ENCODE measurements at places on chromosomes 5 and 9.

DNA sequence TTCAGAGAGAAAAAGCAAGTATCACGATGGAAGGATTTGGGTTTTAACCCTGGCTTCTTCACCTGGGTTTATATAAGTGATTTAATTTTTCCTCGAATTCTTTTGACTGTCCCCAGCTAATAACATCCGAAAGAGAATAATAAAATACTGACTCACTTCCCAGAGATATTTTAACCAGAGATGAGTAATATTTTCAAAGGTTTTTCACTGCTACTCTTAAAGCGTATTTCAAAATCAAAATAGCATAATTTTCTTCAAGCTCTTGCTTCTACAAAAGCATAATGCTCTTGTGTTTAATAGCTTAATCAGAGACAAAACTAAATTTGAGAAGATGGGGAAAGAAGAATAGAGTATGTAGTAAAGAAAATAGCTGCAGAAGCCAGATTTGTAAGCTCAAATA lies 215.2 kb upstream of the PTGER4 start:
- DNase-seq = no peak

DNA sequence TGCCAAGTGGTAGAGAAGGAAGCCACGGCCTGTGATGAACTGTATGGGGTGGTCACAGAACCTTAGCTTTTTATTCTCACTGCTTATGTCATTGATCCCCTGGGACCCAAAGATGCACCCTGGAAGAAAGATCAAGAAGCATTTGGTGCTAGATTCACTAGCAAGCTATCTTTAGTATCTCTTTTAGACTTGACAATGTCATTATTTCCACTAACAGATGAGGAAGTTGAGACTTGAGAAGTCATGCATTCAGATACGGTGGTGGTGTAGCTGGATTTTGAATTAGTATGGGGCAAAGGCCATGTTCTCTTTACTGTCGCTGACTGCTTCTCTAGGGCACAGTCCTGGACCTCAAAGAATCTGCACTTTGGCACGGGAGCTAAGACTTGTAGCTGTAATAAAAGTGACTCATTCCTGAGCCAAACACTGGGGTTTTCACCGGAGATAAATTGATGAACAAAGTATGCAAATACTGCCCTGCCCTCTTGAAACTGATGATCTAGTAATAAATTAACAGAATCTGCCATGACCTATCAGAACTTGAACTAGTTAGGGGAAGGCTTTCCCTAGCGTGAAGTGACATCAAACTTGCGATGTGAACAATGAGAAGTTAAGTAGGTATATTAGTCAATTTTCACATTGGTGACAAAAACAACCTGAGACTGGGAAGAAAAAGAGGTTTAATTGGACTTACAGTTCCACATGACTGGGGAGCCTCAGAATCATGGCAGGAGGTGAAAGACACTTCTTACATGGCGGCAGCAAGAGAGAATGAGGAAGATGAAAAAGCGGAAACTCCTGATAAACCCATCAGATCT lies 5.4 kb downstream of the GDA start:
- DNase-seq = no peak

GRCh38 chr5:72107901-72108201 lies 576 bp downstream of the MAP1B start:
- no peak for DNase-seq

DNA sequence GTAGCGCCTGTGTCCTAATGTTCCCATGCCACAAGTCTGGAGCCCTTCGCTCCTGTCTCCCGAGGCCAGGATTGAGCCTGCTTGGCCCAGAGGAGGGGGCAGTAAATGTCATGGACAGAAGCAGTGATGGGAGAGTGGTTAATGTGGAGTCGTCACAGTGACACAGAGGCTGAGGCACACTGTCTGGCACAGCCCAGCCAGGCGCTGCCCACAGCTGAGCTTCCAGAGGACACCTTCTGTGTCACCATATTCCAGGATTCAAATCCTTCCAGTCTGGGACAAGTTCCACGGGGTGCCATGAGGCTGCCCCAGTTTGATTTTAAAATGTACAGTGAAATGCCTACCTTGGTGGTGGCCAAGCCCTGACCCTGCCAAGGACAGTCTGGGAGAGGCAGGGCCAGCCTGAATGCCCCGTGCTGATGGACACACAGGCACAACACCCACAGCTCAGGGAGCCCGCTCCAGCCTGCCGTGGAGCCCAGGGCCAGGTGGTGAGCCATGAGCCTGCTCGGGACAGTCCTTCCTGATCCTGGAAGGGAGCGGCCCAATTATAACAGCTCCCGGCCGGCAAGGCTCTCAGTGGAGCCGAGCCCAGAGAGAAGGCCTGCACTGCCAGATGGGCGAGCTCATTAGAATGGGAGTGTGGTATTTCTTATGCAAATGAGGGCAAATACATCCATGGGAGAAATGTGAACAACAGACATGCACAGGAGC lies 99.1 kb upstream of the RUFY1 start:
- DNase-seq = no peak

DNA sequence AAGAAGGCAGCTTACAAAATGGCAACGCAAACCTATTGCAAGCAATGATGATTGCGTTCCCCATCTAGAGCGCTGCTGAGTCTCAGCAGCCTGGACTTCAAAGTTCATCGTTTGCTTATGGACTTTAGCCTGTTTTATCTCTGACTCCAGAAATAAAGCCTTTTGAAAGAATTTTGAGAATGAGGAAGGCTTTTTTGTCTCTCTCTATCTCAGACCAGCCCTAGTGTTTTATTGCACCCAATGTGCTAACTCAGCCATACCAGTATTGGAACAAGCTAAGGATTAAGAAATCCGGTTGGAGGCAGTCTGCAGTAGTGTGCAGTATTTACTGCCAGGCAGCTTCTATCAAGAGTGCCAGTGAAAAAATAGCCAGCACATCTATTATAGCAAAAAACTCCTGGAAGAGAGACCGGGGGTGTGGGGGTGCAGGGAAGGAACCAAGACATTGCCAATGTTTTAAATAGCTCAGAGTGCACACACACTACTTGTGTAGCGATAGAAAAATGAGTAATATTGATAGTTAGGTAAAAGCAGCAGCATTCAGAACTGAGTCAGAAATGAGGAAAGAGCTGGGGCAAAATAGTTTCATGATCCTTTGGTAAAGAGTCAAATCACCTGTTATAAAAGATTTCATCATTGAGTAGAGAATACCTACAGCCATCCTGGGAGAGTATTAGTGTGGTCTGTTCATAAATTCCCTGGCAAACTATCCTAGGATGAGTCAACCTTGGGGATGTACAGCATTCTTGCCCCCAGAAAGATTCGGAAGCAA lies 219.0 kb downstream of the ZNF608 start:
- no peak for DNase-seq

Measured in keratinocyte (primary cell).